Activated T-cell treated with anti-CD3 and anti-CD28 coated beads for 24 hours (primary cell): ENCODE measurements at places on chromosomes 5 and 9.

DNA sequence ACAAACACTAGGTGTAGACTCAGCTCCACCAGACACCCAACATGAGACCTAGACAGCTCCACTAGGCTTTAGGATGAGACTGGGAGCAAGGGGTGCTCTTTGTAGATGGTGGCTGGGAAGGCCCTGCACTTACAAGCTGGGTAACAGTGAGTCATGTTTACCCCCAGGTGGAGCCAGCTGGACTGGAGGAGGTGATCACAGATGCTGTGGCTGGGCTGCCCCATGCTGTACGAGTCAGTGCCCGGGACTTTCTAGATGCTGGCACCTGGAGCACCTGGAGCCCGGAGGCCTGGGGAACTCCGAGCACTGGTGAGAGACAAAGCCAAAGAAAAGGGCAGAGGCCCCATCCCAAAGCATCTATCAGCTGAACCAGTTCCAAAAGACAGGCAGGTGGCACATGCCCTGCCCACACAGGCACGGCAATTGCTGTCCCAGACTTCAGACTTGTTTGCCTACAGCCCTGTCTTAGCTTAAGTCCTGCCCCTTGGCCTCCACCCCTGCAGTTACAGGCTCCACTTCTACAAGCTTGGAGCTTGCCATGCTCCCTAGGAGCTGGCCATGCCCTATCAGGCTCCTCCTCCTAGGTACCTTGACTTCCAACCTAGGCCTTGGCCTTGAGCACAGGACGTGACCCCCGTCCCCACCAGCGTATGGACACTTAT, 2.7 kb downstream of the CCL27 start:
- DNase-seq, result no peak

DNA sequence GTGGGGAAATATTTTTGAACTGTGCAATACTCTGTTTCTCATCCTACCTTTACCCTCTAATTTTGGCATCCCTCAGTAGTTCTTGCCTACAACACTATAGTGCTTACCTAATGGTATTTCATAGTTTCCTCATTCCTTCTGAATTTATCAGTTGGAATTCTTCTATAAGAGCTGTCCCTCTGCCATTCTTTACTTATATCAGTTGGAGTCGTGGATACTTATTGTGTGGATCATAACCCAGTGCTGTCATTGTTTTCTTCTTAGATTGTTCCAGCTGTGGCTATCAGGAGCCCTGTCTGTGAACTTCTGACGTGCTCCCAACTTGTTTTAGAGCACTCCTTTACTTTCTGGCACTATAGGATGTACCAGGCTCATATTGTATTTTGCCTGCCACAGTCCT, 146.1 kb upstream of the OTULINL start:
- DNase-seq, result no peak

DNA sequence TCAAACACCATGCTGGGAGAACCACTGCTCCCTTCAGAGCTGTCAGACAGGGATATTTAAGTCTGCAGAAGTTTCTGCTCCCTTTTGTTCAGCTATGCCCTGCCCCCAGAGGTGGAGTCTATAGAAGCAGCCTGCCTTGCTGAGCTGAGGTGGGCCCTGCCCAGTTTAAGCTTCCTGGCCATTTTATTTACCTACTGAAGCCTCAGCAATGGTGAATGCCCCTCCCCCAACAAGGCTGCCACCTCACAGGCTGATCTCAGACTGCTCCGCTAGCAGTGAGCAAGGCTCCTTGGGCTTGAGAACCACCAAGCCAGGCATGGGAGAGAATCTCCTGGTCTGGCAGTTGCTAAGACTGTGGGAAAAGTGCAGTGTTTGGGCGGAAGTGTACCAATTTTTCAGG, 205.5 kb upstream of the PTGER4 start:
- DNase-seq, result no peak

GRCh38 chr5:54492178-54492577, 25.4 kb upstream of the SNX18 start:
- no peak for DNase-seq

DNA sequence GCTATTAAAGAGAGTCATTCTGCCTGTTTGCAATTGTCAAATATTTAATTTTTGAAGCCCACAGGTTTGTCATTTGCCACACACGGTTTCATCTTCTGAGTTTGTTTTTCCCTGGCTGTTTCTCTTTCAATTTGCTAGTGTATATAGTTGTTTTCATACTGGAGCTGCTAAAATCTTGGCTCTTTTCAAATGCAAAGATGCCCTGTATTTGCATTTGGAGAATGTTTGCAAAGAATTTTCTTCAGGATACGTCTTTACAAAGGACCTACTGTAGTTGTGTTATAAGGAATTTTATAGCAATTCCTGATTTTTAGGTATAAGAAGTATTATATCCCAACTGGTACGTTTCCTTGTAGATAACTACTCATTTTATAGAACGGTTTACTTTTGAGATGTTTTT, 48.0 kb downstream of the IZUMO3 start:
- DNase-seq, result no peak

- no peak for DNase-seq
Observed at GRCh38 chr5:111792471-111793058, 35.6 kb upstream of the NREP start.

DNA sequence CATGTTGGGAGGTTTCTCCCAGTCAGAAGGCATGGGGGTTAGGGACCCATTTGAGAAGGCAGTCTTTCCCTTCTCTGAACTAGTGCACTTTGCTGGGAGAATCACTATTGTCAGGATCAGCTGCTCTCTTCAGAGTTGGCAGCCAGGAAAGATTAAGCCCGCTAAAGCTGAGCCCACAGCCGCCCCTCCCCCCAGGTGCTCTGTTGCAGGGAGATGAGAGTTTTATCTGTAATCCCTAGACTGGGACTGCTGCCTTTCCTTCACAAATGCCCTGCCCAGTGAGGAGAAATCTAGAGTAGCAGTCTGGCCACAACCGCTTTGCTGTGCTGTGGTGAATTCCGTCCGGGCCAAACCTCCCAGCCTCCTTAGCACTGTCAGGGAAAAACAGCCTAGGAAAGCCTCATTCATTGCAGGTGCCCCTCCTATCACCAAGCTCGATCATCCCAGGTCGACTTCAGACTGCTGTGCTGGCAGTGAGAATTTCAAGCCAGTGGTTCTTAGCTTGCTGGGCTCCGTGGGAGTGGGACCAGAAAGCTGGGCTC, 69.8 kb downstream of the CNTLN start:
- no peak for DNase-seq

DNA sequence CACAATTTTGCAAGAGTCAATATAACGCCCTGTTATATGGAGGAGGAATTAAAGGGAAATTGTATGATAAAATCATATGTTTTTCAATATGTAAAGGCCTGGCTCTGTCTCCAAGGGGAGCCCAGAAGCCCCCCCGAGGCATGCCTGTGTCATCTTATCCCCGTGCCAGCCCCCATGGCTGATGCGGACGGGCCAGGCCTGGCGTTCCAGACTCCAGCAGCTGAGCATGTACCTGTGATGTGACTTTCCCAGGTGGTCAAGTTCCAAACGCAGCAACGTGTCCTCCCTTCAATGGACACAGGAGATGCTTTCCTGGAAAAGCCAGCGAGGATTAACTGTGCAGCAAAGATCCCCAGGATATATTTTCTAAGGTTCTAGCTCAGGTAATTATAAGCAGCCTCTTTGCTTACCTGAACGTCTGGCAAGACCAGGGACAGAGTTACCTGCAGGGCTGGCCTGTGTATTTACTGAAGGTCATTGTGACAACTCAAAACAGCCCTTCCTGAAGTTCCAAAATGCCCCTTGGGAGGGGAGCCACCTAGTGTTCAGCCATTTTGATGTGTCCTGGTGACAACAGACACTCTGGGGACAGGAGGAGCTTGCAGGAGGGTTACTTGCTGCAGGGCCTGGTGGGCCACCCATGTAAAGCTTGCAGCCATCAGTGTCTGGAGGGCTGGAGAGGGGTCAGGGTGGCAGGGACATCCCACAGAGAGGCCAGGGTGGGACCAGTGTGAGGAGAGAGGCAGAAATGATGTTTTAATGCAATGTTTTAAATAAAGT, 53.3 kb upstream of the RNU6ATAC start:
- DNase-seq, result no peak

GRCh38 chr5:40410964-40411635, 268.6 kb upstream of the PTGER4 start:
- DNase-seq, result no peak

DNA sequence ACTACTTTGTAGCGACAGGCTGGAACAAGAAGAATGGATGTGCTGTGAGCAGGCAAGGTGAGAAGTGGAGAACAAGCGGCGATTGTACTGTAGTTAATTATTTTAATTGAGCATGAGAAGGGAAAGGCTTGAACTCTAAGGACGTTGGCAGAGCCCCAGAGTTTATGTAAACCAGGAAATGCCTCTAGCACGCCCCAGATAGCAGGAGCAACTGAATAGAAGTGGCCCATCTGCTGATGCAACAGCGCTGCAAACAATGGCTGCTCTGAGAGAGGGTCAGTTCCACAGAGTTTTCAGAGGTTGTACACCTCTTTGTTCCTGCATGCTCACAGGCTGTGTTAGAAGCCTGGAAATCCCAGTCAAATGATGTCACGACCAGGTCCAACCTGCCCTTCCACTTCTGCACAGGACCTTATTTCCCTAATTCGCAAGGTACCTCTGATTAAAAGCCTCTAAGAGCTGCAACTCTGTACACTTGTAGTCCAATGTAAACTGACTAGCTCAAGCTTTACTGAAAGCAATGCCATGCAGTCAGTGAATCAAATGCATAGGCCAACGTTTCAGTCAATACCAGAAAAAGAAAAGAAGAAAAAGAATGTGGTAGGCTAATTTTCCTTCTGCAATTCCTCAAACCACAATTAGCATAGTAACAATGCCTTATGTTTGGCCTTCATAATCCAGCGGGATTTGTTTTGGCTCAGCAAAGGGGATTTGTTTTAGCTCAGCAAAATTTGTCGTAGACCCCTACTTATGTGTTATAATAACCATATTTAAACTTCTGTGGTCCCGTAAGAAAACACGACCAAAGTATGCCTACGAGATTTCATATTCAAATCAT, 119.6 kb upstream of the RETREG1 start:
- DNase-seq, result no peak

DNA sequence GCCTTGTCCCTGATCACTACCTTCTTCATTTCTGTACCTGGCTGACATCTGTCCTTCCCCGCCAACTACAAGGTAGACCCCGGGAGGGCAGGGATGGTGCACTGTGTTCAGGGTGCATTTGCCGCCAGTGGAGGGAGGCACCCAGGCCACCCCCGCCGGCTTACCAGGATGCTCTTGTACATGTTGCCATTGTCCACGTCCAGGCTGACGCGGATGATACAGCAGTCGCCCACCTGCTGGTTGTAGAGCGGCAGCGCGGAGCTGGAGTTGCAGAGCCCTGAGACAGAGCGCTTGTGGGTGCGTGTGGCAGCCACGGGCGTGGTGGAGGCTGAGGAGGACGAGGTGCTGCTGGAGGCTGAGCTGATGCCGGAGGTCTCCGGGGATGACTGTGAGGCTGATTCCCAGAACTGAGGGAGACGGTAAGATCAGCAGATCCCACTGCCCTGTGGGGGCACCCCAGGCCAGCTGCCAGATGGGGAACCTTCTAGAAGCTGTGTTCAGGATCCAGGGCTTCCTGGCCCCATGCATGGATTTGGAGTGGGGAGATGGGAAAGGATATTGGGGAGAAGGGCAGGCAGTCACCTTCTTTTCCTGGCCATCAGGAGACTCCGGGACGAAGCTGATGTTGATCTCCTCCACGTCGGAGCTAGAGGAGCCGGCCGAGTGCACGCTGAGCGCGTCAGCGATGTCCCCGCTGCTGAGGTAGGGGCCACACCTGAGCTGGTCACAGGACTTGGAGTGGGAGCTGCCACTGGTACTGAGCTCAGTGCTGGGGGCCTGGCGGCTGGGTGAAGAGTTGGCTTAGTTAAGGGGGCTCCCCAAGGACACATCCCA, 19.5 kb downstream of the RALGDS start:
- DNase-seq, result no peak

- DNase-seq, result no peak
Observed at GRCh38 chr5:180303226-180304015, 11.5 kb upstream of the MAPK9 start.

DNA sequence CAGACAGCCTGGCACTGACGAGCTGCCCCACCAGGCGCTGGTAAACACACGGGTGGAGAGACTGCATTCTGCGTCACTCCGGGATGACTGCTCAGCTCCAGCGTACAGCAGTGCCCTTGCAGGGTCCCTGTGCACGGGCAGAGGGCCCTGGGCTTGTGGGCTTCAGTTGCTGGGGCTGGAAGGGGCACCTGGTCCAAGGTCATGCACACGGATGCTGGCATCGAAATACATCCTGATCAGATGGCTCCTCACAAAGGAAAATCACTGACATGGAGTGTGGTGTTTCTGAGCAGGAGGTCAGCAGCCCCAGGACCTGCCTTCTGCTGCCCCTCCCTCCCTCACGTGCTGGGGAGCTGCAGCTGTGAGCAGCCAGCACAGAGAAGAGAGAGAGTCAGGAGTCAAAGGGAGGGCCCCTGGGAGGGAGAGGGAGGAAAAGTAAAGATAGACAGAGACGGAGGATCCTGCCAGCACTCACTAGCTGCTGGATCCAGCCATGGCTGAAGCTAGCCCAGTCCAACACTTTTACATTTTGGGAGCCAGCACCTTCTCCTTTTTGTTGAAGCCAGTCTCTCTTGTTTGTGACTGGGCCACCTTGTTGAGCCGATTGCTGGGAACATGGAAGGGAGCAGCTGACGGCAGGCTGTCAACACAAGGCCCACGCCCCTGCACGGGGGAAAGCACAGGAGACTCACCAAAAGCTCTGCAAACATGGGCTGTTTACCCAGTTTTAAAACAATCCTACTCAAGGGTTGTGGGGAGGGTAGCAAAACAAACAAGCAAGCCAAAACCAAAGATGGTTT, 166.5 kb upstream of the PHYKPL start:
- no peak for DNase-seq

GRCh38 chr5:130045334-130045733, 141.1 kb downstream of the CHSY3 start:
- DNase-seq, result no peak

GRCh38 chr5:11780641-11781345, 123.5 kb downstream of the CTNND2 start:
- no peak for DNase-seq

DNA sequence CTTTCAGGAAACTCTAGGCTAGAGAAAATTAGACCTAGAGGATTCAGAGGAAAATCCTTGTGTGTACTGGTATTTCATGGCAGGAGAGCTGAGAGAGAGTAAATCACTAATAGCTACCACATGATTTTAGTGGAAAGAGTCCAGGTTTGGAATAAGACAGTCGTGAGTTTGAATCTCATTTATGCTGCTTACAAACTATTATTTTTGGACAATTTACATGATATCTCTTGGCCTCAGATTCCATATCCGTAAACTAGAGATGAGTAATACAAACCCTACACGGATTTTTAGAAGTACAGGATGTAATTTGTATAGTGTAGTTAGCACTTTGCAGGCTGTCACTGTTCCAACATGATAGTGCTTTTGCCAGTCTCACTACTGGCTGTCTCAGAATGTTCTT, 2.7 kb downstream of the IL31RA start:
- no peak for DNase-seq

- DNase-seq, result no peak
Observed at GRCh38 chr5:133934822-133935666, 33.4 kb downstream of the C5orf15 start.
